ENCODE measurements at places on chromosomes 5 and 9.

GRCh38 chr5:95725071-95725820 lies 5.9 kb upstream of the RHOBTB3 start:
- peak; percentile 32 for DNase-seq

DNA sequence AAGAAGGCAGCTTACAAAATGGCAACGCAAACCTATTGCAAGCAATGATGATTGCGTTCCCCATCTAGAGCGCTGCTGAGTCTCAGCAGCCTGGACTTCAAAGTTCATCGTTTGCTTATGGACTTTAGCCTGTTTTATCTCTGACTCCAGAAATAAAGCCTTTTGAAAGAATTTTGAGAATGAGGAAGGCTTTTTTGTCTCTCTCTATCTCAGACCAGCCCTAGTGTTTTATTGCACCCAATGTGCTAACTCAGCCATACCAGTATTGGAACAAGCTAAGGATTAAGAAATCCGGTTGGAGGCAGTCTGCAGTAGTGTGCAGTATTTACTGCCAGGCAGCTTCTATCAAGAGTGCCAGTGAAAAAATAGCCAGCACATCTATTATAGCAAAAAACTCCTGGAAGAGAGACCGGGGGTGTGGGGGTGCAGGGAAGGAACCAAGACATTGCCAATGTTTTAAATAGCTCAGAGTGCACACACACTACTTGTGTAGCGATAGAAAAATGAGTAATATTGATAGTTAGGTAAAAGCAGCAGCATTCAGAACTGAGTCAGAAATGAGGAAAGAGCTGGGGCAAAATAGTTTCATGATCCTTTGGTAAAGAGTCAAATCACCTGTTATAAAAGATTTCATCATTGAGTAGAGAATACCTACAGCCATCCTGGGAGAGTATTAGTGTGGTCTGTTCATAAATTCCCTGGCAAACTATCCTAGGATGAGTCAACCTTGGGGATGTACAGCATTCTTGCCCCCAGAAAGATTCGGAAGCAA lies 219.0 kb downstream of the ZNF608 start:
- DNase-seq: peak; percentile 29

- no peak for DNase-seq
These were observed 160.0 kb upstream of the GNA14 start for GRCh38 chr9:77807846-77808750.

- DNase-seq: peak; percentile 28
These were observed 17.7 kb downstream of the POU5F2 start for GRCh38 chr5:93723681-93724080.

DNA sequence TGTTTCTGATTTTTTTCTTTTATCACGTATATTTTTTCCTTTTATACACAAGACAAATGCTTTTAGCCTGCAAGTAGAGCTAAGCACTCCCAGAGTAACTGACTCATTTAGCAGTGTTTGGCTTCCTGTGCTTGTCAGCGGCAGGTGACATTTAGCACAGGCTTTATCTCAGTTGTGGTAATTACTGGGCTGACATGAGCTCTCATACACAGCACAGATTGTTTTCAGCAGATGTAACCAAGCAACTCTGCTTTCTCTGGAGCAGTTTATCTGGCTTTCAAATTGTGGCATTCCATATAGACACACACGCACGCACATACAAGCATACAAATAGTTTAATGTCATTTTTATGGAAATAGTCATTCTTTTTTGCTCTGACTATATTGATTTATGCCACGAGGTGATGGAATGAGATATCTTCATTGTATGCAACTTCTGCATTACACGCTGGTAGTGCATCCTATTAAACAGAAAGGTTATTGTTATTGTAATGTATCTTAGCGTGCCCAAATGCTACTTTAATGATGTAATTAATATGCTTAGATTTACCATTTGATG lies 379.0 kb upstream of the GRAMD2B start:
- DNase-seq: peak; percentile 83

GRCh38 chr9:87535817-87536539 lies 38.3 kb downstream of the DAPK1 start:
- DNase-seq: no peak

DNA sequence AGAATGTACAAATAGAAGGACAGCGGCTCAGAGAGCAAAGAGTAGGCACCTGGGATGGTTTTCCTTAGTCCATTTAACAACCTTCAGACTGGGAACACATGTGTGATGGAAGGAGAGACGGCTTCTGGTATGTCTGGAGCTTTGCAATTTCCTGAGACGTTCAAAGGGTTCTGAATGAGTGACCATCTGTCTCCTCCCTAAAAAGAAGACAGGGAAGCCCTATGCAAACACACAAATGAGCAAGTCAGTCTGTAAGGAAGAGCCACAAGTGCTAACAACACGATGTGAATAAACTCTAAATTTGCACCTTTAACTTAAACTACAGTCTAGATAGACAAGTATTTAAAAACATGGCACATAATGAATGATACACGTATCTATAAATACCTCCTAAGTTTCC lies 391.0 kb downstream of the ICE1 start:
- DNase-seq: no peak

- DNase-seq: peak; percentile 33
These were observed 10.0 kb upstream of the DELE1 start for GRCh38 chr5:141913560-141914198.

- no peak for DNase-seq
These were observed 26.9 kb upstream of the SYK start for GRCh38 chr9:90774682-90775081.

DNA sequence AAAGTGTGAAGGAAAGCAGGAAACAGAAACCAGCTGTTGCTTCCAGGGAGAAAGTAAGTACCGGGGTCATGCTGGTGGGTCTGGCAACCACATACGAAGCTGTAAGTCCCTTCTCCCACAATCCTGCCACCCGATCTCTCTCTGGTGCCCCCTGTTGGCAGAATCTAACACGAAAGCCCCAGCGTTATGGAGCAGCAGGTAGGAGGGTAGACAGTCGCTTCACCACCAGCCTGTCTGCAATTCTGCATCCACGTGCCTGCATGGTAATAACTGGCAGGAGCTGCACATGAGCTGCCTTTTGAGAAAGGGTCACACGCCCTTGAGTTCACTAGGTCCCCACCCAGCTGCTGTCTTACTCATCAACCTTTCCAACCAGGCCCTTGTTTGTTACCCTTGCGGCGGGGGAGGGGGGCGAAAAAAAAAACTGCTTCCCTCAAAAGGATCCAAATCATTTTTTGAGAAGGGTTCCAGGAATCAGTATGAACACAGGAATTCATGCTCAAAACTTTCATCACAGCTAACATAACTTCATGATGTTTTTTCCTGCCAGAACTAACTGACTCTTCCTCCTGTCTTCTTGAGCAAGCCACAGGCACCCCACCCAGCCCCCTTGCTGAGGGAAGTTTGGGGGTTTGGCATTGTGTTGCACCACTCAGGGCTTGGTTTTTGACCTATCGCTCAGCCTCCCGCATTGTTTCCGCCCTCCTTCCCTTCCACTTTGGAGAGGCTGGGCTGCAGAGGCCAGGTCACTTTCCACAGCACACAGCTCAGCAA lies 19.6 kb upstream of the TMEM252 start:
- DNase-seq: peak; percentile 36

DNA sequence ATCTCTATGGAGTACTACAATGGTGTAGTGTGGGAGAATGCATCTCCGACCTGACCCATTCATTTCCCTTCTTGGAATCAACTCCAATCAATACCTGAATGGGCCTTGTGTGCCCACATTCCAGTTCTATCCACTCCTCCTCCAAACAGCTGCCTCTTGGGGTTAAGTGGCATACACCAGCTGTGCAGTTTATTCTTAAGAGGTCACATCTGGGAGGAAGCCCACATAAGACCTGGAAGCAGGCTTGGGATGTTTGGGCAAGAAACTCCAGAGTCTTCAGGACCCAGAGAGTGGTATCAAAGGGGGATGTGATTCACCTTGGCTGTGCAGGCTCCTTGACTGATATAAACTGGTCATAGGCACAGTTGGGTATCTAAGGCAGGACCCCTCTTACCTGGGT lies 46.0 kb downstream of the ACTBL2 start:
- DNase-seq: no peak

GRCh38 chr5:38607396-38607795 lies 51.0 kb upstream of the LIFR start:
- DNase-seq: no peak

GRCh38 chr9:114210136-114210535 lies 54.8 kb downstream of the COL27A1 start:
- DNase-seq: no peak

GRCh38 chr9:121954477-121955140 lies 138.5 kb downstream of the TTLL11 start:
- DNase-seq: peak; percentile 55

DNA sequence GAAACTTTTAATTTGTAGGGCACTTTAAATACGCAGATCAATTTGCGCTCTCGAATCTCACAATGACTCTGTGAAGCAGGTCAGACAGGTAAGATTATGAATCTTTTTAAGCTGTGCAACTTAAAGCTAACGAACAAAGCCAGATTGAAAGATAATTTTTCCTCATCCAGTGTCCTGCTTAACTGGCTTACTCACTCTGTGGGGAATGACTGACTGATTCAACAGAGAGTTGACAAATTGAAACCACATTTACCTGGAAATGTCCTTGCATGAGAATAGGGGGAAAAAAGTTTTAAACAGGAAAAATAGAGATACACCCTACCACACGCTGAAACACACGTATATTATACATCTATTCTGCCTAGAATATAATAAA lies 187.9 kb downstream of the MAN2A1 start:
- DNase-seq: no peak

DNA sequence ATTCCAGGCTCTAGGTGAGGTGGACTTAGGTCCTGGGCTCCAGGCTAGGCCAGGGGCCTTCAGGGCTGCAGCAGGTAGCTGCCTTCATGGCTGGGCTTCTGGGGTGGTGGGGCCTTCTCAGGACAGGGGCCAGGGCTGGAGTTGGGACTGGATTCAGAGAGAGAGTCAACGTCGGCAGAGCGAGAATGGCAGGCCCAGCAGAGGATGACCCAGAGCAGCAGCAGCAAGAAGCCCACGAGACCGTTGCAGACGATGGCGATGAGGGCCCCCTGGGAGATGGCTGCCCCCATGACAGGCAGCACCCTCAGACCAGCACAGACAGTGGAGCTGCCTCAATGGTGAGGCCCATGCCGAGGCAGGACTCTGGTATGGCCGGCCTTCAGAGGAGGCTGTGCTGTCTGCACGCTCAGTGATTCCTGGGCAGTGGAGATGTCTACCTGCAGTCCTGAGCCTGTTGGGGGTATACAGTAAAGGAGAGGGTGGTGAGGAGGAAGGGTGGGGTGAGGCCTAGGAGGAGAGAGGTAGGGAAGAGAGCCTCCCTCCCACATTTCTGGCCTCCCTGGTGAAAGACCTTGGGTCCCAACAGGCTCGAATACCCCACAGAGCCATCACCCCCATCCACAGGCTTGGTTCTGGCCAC lies 1.3 kb downstream of the ENHO start:
- no peak for DNase-seq

- DNase-seq: peak; percentile 32
These were observed 2.3 kb downstream of the KLF9 start for GRCh38 chr9:70411930-70412831.

DNA sequence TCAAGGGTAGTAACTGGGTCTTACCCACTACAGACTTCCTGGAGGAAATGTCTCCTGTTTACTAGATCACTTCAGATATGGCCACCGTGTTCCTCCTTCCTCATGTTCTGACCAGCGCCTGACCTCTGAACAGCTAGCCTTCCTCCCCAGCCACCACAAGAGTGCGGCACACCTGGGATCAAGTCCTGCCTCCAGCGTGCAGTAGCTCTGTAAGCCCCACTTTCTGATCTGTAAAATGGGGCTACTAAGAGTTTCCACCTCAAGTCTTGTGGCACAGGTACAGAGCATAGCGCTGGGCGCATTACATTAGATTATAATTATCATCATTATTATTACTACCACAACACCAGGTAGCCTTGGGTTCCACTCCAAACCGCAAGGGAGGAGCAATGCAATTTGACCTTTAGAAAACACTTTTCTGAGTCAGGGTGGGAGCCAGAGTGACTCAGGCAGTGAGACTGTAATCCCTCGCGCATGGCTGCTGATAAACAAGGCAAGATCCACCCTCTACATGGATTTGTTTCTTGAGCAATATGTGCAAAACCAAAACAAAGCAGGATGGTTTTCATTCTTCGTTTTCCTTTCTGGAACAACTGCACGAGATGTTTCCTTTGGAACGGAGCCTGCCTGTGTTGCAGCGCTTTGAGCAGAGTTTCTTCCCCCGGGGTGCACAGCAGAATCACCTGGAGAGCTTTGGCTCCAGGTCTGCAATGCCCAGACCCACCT lies 65.0 kb upstream of the ANGPTL2 start:
- peak; percentile 96 for DNase-seq

- no peak for DNase-seq
These were observed 178.0 kb upstream of the PIK3R1 start for GRCh38 chr5:68037546-68037945.

- DNase-seq: no peak
These were observed 33.9 kb downstream of the SLC24A2 start for GRCh38 chr9:19754921-19755320.
